OCI-LY7 (cell line): ENCODE measurements at places on chromosomes 7 and 10. TPM values are rescaled to one million over a fixed set of nuclear protein-coding genes. Genes with fewer than 3 reads are reported as not detected.

The TMEM236 gene
- total RNA-seq = 0.06 TPM in 1 of 2 replicates, not detected in the other

DNA sequence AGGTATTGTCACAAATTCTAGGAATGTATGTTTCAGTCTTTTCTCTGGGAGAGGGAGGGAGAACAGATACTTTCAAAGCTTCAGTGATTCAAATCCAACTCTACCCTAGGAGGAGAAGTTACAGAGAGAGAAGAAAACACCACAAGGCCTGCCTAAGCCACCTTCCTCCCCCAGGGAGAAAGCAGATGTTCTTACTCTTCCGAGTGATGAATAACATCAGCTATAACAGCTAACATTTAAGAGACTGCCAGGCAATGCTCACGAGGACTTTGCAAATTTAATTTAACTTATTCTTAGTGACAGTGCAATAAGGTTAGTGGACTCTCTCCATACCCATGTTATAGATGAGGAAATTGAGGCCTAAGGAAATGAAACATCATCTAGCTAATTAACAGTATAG is 36.8 kb downstream of the TAS2R41 start:
- DNase-seq = no peak

The PRR15 gene
- total RNA-seq = not detected in 2 replicates

The TRIM24 gene
- total RNA-seq = 26.8 and 28.5 TPM in 2 replicates

GRCh38 chr10:7146189-7146588 is 264.6 kb downstream of the SFMBT2 start:
- no peak for DNase-seq

DNA sequence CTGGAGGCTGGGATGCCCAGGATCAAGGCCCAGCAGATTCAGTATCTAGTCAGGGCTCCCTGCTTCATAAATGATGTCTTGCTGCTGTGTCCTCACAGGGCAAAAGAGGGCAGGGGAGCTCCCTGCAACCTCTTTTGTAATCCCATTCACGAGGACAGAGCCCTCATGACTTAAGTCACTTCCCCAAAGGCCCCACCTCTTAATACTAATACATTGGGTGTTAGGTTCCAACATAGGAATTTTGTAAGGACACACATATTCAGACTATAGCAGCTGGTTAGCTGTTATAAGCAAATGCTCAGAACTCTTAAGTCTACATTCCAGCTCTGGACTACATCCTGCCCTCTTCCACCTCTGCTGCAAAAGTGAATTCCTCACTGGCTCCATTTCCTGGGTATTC is 63.0 kb downstream of the VOPP1 start:
- no peak for DNase-seq

The STEAP2 gene
- not detected in 2 replicates for total RNA-seq

DNA sequence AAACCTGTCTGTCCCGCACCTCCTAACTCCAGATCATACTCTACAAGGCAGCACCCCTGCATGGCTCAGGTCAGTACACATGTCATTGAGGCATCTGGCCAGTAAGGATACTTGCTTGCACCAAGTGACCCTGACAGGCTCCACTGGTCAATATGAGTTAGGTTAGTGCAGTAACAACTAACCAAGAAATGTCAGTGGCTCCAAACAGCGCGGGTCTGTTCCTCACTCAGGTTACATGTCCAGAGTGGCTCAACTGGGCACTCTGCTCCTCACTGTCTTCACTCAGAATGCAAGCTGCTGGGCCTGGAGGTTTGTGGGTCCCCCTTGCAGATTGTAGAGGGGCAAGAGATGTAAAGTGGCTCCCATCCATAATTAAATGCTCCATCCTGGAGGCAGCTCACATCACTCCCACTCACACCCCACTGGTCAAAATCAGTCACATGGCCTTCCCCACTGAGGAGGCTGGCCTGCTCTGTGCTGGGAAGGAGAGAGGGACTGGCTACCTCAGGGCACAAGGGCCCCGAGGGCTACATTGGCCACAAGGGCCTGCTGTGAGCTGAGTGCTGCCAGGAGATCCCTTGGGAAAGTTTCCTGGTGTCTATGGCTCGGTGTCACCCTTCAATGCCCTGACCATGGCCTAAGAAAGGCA is 109.1 kb upstream of the GDF10 start:
- no peak for DNase-seq

GRCh38 chr10:75538144-75538543 is 106.7 kb downstream of the LRMDA start:
- DNase-seq = no peak

- DNase-seq = no peak
These were observed 21.5 kb downstream of the CHST3 start for GRCh38 chr10:71985542-71986250.

- no peak for DNase-seq
These were observed 29.9 kb downstream of the ZC3HC1 start for GRCh38 chr7:130021105-130021834.

DNA sequence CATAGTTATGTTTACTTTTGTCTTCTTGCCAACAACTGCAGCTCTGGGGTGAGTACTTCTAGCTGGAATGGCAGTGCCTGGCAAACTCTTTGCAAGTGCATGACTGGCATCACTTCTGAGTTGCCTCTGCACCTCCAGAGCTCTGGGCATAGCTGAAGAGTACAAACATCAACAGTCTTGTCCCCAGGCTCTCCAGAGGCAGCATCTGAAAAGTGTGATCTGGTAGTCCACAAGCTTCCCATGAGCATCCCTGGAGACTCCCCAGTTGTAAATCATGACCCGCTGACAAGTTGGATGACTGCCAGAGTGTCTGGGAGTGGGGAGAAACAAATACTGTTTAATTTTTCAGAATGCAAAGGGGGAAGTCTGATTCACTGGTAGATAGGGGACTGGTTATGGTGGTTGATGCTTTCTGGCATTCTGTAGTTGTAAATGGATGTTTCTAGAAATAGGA is 138.9 kb upstream of the CDK13 start:
- DNase-seq = no peak

- no peak for DNase-seq
These were observed 2.1 kb downstream of the CASP7 start for GRCh38 chr10:113681533-113682470.
